ENCODE measurements at places on chromosomes 12 and 14.

DNA sequence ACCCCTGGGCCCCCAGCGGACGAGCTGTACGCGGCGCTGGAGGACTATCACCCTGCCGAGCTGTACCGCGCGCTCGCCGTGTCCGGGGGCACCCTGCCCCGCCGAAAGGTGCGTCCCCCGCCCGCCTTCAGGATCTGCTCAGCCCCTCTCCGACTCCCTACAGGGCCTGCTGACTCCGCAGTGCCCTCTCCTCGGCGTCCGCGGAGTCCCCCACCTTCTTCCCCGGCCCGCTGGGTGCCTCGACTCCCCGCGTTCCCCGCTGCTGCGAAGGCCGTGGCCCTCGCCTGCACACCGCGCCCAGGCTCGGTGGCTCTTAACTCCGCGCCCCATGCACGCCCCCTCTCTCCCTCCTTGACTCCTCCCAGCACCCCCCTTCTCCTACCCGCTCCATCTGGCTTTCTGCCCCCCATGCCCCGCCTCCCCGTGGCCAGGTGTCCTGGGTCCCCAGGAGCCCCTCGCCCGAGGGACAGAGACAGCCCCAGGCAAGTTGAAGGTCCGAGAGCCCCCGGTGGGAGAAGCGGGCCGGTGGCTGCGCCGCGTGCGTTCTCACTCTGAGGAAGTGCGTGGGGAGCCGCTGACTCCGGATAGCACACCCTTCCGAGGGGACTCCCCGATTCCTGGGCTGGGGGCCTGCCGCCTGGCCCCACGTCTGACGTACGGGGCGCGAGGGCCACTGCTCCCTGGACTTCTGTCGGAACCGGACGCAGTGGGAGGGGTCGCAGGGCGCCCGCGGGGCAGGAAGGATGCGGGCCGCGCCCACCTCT, 594 bp downstream of the TAMALIN start:
- no peak for DNase-seq

DNA sequence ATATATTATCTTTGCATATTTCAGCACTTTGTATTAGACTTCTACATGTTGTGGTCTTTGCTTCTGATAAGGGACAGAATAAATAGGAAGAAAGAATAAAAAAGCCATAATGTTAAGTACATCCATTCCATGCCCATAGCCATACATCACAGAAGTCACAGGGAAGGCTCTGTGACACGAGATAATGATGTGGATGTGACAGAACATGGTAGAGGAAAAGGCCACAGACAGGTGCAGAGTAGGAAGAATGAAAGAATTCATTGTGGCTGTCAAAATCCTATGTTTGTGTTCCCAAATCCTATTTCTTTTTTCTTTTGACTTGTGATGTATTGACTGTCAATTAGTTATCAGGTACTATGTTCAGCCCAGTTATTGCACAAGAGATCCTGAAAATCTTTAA, 38.4 kb downstream of the BICD1 start:
- DNase-seq, result no peak

- no peak for DNase-seq
These were observed 236.6 kb downstream of the C12orf75 start for GRCh38 chr12:105567061-105567460.

GRCh38 chr14:86799244-86799647, 1193.7 kb downstream of the GALC start:
- DNase-seq, result no peak

GRCh38 chr14:55116246-55117030, 12.6 kb upstream of the LGALS3 start:
- DNase-seq, result no peak

DNA sequence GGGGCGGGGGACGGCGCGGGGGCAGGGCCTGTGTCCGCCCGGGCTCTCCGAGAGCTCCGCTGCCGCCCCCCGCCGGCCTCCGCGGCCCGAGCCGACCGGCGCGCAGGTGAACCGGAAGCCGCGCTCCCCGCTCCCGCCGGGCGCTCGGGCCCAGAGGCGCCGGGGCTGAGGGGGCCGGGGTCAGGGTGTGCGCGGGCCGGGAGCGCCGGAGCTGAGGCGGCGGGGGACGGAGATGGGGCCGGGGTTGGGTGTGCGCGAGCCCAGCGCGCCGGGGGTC, 431 bp downstream of the HIP1R start:
- no peak for DNase-seq

DNA sequence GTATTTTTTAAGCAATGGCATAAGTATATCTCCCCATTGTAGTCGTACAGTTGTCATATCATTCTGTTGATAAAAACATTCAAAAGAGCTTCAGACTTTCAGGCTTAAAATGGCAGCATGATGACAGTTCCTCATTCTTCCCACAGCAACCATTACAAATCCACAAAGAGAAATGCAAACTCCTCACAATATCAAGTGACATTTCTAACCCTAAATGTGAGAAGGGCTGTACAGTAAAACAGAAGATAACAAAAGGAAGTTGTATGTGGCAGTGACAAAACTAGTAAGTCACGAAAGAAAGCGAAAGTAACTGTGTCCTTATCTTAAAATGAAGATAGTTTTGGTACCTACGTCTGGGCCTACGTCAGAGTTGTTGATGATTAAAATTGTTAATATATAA, 46.7 kb downstream of the GXYLT1 start:
- DNase-seq, result no peak

GRCh38 chr14:60079723-60080122, 12.0 kb upstream of the PCNX4 start:
- no peak for DNase-seq

GRCh38 chr14:52729585-52729924, 411 bp upstream of the STYX start:
- no peak for DNase-seq

GRCh38 chr12:7093892-7094291, 1.6 kb upstream of the C1R start:
- no peak for DNase-seq

DNA sequence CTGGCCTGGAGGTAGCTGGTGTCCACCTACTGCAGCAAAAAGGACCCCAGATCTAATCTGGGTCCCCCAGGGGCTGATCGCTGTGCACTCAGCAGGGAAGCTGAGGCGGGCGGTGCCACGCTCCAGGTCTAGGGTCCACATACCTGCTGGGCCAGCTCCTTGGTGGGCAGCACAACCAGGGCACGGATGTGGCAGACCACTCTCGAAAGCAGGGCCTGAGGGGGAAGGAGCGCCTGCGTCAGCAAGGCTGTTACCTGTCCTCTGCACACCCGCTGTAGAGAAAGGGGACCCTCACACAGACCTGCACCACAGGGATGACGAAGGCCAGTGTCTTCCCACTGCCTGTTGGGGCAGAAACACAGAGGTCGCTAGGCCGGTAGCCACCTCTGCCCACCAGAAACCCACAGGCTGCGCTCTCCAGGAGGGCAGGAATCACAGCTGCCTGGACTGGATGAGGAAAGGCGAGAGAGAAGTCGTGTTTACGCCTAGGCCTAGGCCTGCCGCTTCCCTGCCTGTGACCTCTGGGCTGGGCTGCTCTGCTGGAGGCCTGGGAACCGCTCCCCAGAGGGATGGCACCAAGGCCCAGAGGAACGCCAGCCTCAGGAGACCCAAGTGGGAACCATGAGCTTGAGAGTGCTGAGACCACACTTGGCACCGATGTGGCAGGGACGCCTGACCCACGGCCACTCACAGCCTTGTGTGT, 2.0 kb downstream of the DDX51 start:
- DNase-seq, result no peak

DNA sequence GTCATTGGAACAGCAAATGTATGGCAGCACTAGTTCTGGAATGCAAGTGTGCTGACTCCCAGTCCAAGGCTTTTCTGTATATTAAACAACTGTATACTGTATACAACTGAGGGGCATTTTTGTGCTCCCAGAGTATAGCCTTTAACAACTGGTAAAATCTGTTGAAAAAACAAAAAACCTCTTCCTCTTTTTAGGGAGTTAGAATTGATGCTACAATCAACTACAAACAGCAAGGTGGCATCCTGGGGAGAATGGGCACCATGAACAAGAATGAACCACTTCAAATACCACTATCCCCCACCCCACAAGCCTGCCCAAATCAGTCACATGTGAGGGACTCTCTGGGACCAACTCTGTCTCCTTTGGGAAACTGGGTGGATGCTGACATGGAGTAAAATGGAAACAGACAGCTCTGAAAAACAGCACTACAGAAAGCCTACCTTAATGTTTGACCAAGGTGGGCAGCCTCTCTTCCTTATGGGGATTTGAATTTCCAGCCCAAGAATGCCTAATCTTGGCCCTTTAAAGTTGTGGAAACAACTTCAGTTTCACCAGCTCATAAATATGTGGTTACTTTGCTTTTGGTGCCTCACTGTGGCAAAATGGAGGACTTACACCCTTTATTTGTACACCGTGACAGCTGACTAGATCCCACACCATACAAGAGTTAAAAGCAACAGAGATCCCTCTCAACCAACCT, 7.5 kb downstream of the VTI1B start:
- DNase-seq, result peak; percentile 9

GRCh38 chr14:89430391-89431236, 13.6 kb upstream of the FOXN3 start:
- DNase-seq, result no peak

GRCh38 chr12:128864516-128865186, 11.4 kb downstream of the GLT1D1 start:
- no peak for DNase-seq

GRCh38 chr12:5466521-5466960, 34.6 kb downstream of the NTF3 start:
- no peak for DNase-seq

- no peak for DNase-seq
These were observed 220.5 kb downstream of the CACNA1C start for GRCh38 chr12:2273288-2273687.

DNA sequence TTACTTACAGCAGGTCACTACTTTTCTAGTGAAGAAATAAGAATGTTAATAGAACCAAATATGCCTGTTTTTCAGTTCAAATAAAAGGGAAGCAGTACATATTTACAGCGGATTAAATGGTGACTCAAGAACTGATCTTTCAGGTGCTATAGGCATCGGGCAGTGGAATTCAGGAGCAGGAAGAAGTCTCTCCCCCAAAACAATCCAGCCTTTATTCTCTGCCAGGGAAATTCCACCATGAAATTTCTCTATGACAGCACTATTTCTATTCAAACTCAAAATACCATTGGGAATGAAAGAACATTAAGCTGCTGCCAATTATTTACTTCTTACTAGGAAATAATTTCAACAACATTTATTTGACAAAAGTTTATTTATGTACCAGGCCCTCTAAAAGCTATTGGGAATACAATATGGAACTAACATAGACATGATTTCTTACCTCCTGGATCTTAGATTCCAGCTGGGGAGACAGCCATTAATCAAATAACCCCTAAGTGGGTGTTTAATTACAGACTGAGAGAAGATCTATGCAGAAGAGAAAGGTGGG, 60.3 kb upstream of the KRR1 start:
- DNase-seq, result no peak

DNA sequence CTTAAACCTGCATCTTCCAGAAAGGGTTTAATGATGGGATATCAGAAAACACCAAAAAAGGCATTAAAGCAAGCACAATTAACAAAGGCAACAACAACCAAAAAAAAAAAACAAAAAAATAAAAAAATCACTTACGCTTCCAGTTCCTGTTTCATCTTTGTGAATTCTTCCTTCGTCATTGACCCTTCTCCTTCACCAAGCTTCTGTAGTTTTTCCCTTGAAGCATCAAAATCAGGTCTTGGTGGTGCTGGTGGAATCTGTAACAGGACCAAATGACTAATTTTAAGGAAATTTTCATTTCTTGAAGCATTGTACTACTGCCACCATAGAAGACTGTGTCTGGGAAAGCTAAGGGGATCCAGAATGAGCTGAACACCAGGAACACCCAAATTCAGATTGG, 24.5 kb downstream of the SNX6 start:
- no peak for DNase-seq

DNA sequence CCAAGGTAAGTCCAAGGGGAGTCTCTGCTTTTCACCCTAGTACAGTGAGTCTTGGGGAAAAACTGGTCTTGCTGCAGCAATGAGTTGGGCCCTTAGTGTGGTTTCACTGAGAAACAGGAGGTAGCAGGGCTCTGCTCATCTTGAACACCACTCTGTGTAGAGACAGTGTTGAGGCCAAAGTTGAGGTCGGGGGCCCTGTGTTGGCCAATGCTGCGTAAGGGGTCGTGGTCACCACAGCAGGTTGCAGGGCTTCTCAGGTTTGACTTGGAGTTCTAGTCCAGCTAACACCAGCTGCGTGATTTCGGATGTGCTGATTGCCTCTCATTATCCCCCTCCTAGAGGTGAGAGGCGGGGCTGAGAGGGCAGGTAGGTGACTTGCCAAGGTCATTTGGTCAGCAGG, 807.5 kb downstream of the VRK1 start:
- DNase-seq, result no peak

DNA sequence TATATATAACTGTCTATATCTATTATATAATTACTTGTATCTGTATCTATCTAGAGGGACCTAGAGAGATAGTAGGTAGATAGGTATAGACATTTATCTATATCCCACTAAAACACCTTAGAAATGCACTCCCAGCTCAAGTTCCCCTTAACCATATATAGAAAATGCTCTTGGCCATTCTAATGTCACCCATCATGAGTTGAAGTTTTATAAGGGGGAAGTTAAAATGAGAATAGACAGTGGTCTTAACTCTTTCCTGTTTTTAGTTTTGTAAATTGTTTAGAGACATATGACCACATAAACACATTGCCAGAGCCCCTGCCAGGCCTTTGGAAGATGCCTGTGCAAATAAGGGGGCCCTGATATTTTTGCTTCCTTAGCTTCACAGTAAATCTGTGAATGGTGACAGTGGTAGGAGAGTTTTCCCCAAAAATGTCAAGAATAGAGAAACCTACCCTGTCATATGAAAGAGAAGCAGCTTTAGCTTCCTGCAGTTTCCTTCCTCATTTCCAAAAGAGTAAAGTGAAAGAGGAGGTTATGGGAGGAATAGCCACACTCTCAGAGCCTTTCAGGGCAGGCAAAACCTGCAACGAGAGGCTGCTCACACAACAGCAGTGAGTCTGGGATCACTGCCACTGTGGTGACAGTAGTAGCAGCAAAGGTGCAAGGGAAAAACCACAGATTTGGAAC, 45.5 kb downstream of the MGST1 start:
- DNase-seq, result no peak

DNA sequence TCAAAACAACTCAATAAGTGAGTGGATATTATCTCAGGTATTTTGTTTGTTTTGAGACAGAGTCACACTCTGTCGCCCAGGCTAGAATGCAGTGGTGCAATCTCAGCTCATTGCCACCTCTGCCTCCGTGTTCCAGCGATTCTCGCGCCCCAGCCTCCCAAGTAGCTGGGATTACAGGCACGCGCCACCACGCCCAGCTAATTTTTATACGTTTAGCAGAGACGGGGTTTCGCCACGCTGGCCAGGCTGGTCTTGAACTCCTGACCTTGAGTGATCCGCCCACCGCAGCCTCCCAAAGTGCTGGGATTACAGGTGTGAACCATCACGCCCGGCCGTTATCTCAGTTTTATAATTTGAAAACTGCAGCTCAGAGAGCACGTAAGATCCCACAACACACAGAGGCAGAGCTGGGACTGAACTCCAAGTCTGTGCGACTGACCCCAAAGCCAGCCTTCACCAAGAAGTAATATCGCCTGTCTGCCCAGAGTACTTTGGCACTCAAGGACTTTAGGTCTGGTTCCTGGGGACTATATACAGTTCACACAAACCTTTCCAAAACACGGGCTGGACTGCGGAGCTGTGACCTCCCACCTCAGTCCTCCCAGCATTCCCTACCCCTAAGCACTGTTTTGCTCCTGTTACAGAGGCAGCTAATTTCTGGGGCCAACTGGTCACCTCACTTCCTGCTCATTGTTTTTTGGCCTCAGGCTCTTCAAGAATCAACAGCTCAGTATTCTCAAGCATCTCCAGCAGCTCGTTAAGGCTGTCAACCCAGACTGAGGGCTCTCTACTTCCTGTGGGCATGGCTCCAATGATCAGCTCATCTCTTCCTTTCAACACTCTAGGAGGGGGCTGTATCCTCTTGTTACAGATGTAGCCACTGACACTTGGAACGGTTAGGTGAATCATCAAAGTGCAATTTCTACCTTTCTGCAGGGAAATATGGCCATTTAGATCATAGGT, 22.5 kb downstream of the TESC start:
- no peak for DNase-seq
